ENCODE measurements at places on chromosomes 6 and 20. TPM values are rescaled to one million over a fixed set of nuclear protein-coding genes. Genes with fewer than 3 reads are reported as not detected.

- no peak for DNase-seq
Observed at GRCh38 chr20:19314621-19315020, 102.2 kb downstream of the SLC24A3 start.

DNA sequence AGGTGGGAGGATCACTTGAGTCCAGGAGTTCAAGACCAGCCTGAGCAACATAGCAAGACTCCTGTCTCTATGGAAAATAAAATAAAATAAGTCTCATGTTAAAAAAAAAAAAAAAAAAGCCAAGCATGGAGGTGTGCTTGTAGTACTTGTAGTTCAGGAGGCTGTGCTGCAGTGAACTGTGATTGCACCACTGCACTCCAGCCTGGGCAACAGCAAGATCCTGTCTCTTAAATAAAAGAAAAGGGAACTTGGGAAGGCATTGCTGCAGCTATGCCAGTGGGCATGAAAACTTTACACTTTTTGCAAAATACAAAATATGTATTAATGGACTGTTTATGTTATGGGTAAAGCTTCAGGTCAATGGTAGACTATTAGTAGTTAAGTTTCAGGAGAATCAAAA is 37.5 kb upstream of the REV3L start:
- DNase-seq: peak; percentile 40

The PLCB1 gene
- 18.6 TPM for total RNA-seq

DNA sequence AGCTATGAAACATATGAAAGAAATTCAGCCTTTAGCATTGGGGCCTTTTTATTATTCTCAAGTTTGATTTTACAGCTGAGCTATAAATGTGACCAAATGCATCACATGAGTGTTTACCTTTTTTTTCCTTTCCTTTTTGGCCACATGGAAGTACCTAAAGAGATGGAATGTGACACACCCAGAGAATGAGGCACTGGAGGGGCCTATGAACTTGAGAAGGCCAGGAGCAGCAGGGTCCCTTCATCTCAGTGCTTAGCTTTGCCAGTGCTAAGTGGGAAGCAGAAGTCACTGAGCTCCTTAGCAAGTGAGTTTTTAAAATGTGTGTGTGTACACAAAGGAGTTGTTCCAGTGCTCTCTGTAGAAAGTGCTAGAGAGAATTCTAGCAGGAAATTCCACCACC is 44.7 kb downstream of the RREB1 start:
- DNase-seq: no peak

DNA sequence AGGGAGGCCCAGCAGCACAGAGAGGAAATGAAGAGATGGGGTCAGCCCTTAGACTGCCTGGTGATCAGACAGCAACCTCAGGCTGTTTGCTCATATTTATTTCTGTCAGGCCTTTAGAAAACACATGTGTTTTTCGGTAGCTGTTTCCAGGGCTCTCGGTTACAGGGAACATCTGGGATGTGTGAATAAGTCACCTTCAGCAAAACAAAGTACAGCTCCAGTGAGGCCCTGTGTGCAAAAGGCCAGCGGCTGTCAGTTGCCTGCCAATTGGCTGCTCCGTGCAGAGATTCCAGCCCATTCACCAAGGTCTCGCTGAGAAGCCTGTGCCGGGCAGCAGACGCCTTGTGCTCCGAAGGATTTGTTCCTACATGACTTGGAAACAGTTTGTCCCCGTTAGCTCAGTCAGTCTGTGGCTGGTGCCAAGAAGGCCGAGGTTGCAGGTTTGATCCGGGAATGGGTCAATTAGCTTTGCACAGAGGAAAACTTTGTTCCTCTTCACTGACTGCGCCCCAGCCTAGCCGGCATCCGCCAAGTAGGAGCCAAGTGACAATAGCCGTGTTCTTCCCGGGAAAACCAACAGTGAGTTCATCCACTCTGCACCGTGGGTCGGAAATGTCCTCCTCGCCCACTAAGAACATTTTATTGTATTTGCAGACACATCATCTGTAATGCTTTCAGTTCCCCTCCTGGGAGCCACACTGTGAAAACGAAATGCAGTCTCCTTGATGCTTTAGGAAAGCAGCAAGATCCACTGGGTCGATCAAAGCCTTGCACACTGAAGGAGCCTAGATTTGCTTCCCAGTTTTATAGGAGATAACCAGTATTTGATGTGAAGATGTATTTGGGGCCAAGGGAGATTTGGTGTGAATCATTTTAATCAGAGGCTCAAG is 315.4 kb upstream of the CDYL start:
- peak; percentile 22 for DNase-seq

The POPDC3 gene
- 6.8 TPM for total RNA-seq

DNA sequence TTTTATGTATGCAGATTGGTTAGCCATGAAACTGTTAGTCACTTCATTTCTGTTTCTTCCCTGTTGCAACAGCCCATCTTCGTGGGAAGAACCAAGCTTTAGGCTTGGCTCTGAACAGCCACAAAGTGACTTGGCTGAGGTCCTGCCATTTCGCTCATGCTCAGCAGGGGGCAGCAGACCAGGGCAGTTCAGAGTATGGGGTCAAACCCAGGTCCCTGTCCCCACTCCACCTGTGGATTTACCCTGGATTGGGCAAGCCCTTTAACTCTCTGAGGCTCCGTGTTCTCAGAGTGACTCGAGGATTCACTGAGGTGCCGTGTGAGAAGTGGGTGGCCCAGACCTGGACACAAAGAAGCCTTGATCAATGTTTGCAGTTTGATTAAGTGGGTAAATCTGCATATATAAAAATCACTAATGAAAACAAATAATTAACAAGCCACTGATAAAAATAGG is 19.8 kb upstream of the MAP1LC3A start:
- peak; percentile 72 for DNase-seq

GRCh38 chr6:7468382-7469081 is 72.9 kb upstream of the DSP start:
- DNase-seq: no peak

The BYSL gene
- 20.9 TPM for total RNA-seq

- DNase-seq: peak; percentile 16
Observed at GRCh38 chr20:1001911-1002681, at the start of gene RSPO4. TSS of gene RSPO4 (minus strand) at chr20:1002311. CDS start at chr20:1002164, 147 bp downstream.
